Effector memory CD8-positive, alpha-beta T cell (primary cell): ENCODE measurements at places on chromosomes 11 and 22.

- DNase-seq: no peak
Observed at GRCh38 chr22:28024422-28024888, 105.4 kb upstream of the PITPNB start.

- DNase-seq: no peak
Observed at GRCh38 chr11:23227078-23227445, 366.8 kb upstream of the CCDC179 start.

DNA sequence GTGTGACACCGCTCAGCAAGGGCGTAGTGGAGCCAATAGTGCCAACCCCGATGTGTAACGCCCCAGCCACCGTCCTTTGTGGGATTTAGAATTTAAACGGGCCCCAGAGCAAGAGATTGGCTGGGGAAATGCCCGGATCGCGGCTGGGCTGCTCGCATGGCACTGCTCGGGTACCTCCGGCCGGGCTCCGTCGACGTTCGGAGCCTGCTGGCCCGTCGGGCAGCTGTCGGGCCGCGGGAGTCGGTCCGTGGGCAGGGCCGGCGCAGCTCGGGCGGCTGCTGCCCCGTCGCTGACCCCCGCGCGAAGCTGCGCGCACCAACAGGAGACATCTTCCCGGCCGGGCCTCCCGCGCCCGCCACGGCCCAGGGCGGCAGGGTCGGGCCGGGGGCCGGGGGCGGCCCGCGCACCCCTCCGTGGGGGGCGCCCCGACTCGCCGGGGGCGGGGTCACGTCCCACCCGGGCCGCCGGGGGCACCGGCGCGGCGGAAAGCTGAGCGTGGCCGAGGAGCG lies 1.3 kb upstream of the KDM2A start:
- peak; percentile 39 for DNase-seq

GRCh38 chr11:134944986-134945385 lies 532.9 kb upstream of the B3GAT1 start:
- DNase-seq: no peak

- no peak for DNase-seq
Observed at GRCh38 chr11:116958246-116958645, 120.8 kb upstream of the APOA1 start.

GRCh38 chr22:50548921-50549790 lies 3.5 kb downstream of the KLHDC7B start:
- no peak for DNase-seq

DNA sequence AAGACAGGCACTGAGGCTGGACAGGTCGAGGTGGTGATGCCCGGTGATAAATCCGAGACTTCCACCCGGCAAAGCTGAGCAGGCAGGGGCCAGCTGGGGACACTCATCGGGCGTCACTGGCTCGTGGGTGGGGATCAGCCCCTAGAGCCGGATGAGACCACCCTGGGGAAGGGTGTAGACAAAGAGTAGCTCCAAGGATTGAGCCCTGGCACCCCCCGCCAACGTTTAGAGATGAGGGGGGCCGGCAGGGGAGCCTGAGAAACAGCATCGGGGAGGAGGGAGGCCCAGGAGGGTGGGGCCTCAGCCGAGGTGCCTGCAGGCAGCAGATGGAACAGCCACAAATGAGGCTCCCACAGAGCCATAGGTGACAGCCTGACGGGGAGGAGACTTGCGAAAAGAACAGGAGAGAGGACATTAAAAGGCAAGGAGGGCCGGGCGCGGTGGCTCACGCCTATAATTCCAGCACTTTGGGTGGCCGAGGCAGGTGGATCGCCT lies 27.4 kb upstream of the CBX7 start:
- no peak for DNase-seq

DNA sequence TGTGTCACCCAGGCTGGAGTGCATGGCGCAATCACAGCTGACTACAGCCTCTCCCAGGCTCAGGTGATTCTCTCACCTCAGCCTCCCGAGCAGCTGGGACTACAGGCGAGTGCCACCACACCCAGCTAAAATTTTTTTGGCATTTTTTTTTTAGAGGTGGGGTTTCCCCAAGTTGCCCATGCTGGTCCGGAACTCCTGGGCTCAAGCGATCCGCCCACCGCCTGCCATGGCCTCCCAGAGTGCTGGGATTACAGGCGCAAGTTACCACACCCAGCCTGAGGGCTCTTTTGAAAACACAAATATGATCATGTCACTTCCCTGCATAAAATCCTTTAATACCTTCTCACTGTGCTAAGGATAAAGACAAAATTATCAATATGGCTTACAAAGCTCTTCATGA lies 88.1 kb downstream of the MAML2 start:
- DNase-seq: no peak

- no peak for DNase-seq
Observed at GRCh38 chr11:33068611-33069340, 29.4 kb downstream of the TCP11L1 start.

- DNase-seq: no peak
Observed at GRCh38 chr11:126697936-126698335, 302.6 kb downstream of the KIRREL3 start.

- DNase-seq: no peak
Observed at GRCh38 chr11:119854521-119854920, 125.5 kb upstream of the NECTIN1 start.

DNA sequence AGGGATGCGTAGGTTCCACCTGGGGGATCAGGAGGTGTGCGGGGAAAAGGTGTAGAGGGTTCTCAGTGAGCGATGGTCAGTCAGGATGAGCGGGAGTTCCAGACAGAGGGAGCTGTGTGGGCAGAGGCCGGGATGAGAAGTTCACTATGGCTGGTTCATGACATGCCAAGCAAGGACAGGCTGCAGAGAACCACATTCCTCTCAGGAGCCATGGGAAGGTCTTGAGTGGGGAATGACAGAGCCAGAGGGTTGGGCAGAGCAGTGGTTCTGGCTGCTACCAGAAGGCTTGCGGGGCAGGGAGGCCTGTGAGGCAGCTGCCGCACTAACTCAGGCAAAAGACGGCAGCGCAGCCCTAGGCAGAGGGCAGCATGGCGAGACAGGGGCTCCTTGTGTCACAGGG lies 66.1 kb downstream of the SCUBE1 start:
- no peak for DNase-seq

- DNase-seq: no peak
Observed at GRCh38 chr22:19957445-19957844, 15.8 kb upstream of the TXNRD2 start.

- no peak for DNase-seq
Observed at GRCh38 chr11:88315981-88316441, 21.5 kb downstream of the CTSC start.

DNA sequence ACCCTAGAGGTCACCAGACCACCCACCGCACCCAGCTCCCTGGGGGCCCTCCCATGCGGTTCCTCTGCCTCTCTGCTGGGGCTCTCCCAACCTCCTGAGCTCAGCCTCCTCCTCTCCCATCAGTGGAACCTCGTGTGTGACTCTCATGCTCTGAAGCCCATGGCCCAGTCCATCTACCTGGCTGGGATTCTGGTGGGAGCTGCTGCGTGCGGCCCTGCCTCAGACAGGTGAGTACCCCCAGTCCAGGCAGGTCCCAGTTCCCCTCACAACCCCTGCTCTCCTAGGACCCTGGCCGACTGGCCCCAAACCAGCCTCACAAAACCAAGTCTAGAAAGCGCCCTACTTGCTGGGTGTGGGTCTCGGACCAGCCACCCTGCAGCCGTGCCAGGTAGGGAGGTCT lies 1.6 kb downstream of the SLC22A12 start:
- no peak for DNase-seq

- no peak for DNase-seq
Observed at GRCh38 chr11:131186629-131187101, 183.8 kb upstream of the NTM start.

GRCh38 chr11:19775622-19776021 lies 63.0 kb downstream of the NAV2 start:
- no peak for DNase-seq

DNA sequence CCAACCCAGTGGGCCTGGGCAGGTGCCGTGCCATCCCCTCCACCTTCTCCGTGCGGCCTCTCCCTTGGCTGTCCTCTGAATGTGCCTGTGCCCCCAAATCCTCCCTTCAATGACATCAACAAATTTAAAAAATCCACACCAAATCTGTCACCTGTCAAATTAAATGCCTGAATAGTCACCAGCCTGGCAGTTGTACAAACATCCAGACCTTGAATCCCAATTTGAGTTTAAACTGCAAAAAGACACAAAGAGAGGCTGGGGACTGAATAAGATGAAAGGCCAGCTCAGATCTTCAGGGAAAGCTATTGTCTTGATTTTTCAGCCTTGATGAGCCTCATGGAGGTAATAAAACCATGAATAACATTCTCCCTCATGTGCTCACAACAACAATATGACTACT lies 194.7 kb downstream of the KIRREL3 start:
- no peak for DNase-seq

- DNase-seq: no peak
Observed at GRCh38 chr22:29209624-29209929, 3.9 kb downstream of the EMID1 start.

DNA sequence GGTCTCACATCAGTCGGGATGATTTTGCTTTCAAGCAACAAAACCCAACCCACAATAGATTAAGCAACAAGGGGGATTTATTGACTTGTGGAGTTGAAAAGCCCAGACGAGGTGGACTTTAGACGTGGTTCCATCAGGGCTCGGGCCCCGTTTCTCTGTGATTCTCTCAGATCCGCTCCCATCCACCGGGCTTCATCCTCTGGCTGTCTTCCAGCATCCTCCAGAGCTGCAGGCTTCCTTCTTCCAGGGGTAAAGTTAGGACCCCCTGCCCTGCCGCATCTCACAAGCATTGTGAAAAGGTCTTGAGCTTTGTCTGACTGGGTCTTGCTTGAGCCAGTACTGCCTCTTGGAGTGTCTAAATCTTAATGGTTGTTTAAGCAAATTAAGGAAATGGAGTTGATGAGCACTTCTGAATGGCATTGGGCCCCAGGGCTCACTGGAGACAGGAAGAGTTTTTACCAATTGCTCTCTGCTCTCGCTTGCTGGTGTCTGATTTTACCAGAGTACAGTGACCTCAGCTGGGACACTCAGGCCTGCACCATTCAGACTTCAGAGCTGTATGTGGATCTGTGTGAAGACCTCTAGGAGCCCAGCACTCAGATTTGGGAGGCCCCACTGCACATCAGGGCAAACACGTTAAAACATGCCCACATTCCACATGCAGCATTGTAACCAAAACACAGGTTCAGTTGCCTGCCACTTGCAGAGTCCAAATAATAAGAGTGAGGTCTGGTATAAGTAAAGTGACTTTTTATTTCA lies 13.5 kb upstream of the FTH1 start:
- DNase-seq: no peak

- no peak for DNase-seq
Observed at GRCh38 chr11:88013508-88014065, 161.7 kb downstream of the RAB38 start.

DNA sequence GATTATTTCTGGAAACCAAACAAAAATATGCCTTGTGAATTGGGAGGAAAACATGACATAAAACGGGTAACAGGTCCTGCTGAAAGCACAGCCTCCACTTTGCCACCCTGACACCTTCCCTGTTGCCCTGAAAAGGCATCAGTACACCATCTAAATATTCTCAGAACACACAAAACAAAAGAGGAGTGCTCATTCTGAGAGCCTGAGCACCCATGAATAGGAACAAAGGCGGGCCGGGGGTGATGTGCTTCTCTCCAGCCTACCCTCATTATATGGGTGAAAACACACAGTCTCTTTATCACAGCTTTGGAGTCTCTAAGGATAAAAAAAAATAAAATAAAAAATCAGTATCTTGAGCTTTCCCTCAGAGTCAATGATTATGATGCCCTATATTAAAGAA lies 19.7 kb downstream of the SCUBE2 start:
- DNase-seq: no peak

- no peak for DNase-seq
Observed at GRCh38 chr22:33421859-33422258, 363.7 kb upstream of the SYN3 start.

DNA sequence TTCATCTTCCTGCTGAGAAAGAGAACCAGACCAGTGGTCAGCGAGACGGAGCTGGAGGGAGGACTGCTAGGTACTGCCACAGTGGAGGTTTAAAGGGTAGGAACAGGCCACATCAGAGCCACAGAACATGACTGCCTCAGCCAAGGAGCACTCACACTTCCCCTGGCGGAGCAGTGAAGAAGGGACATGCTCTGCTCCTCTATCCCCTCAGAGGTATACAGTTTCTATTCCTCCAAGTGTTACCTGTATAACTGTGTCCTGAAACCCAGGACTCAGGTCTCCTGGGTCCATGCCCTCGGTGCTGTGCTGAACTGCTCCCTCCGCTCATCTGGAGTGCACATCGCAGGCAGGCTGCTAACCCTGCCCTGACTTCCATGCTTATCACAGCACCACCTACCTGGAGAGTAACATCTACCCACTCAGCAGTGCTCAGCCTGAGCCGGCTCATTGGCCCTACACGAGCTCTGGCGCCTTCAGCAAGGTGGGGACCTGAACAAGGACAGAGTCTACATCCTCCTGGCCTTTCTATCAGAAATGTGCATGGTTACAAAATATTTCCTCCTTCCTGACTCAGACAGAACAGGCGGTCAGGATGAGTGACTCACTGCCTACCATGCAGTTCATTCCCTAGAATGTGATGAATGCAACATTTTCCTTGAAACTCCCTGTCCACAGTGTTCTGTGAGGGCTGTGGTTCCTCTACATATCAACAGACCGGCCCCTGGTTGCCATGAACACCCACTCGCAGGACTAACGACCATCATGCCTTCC lies 52.9 kb downstream of the C11orf58 start:
- no peak for DNase-seq

DNA sequence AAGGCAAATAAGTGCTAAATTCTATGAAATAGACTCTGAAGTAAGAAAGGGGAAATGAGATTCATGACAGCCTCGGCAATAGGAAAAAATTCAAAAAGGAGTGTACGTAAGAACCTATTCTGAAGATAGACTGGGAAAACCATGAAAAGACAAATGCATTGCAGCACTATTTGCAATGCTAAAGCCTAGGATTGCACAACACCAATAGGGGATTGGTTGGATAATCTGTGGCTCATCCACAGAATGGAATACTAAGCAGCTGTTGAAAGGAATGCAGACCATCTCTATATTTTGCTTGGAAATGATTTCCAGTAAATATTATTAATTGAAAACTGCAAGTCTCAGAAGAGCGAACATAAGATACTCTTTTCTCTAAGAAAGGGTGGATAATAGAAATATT lies 91.7 kb upstream of the CLMP start:
- no peak for DNase-seq

DNA sequence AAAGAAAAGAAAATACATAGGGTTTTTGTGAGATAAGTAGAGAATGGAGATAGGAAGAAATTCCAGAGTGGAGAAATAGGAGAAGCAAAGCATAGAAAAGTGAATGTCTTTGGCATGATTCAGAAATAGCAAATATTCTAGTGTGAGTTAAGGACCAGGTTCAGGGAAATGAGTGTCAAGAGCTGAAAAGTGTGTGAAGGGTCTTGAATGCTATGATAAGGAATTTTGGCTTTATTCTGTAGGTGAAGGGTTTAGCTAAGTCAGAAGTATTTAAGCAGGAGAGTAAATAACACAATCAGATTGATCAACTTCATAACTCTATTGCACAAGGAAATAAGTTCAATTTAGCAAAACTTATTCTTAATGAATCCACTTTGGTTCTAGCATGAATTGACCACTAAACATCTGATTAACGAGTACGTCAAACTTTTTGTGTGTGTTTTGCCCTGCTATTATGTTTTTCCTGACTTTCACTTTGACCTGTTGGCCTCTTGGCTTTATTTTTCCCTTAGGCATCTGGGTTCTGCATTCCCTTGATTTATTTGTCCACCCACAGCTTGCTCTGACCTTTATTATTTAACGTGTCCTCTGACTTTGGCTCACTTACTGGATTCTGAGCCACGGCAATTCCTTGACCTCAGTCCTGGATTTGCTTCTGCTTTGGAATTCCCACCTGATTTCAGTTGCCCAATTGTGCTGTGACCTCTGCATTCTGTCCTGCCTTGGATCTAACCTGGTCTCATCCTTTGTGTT lies 11.9 kb upstream of the TMEM218 start:
- no peak for DNase-seq

- DNase-seq: no peak
Observed at GRCh38 chr11:128351168-128351567, 236.2 kb downstream of the ETS1 start.
